ENCODE measurements at places on chromosomes 11 and 22.

DNA sequence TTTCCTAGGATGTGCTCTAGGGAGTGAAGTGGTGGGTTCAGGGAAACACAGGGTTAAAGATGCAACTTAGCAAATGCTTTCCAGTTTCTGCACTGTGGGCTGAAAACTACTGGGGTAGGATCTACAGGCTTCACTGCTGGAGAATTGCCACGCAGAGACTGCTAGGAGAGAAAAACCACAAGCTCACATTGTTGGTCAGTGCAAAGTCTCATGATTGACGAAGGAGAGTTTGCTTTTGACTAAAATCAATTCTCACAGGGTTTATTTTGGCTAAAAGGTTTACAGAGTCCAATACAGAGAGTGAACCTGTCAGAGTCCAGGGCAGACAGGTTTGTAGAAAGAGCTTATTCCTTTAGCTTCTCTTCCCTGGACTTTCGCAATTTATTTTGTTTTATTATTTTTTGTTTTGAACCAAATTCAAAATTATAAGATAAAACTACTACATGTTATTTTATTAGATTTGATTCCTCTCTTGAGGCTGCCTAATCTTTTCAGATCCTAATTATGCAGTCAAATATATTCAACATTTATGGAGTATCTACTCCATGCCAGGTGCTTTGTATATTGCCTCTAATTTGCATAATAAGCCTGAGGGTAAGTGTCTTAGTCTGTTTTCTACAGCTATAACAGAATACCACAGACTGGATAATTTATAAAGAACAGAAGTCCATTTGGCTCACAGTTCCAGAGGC is 64.7 kb downstream of the MTNR1B start:
- DNase-seq = no peak

- no peak for DNase-seq
Observed at GRCh38 chr11:86171627-86172026, 72.9 kb upstream of the EED start.

GRCh38 chr11:3747704-3748103 is 49.6 kb downstream of the NUP98 start:
- no peak for DNase-seq

DNA sequence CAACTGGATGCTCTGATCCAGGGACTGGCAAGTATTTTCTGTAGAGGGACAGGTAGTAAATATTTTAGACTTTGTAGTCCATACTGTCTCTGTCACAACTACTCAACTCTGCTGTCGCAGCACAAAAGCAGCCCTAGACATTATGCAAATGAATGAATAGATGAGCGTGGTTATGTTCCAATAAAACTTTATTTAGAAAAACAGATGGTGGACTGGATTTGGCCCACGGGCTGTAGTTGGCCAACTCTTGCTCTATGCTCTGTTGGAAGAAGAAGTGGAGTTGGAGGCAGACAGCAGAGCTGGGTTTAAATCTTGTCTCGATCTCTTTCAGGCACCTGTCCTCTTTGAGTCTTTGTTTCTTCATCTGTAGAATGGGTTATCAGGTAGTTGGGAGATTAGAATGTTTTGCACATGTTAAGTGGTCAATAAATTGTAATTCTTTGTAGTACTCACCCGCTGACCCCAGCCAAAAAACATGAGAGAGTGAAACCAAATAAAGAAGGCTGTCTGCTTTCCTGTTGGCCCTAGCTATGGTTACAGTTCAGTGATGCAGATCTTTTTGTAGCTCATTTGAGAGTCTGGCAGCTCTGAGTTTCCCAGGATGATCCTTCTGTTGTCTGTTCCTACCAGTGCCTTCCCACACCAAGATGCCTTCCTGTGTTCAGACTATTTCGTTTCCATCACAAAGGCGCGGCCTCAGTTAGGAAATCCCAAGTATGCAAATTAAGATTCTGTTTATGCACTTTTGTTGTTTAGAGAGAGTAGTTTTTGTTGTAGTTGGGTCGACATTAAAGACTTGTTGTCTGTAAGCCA is 198.1 kb upstream of the SEZ6L start:
- DNase-seq = no peak

DNA sequence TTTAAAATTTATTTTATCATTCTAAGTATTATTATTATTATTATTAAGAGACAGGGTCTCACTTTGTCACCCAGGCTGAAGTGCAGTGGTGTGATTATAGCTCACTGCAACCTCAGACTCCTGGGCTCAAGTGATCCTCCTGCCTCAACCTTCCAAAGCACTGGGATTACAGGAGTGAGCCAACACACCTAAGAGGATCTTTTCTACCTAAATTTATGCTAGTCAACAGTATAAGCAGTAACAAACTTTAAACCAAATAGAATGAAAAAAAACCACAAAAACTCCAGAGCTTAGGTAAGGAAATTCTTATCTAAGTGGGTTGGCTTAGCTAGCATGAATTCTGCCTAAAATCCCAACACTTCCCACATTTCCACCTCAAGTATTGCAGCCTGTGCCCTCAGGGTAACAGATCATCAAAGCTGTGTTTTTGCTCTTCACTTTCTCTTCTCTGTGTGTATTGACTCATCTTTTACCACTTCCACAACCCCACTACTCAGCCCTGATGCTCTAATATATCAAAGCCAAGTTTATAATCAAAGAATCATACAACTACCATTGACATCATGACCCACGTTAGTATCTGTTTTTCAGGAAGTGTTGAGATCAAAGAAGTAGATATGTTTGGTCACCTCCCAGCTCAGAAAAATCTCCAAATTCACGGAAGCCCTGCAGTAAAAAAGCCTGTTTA is 93.7 kb upstream of the SPON1 start:
- DNase-seq = peak; percentile 14

DNA sequence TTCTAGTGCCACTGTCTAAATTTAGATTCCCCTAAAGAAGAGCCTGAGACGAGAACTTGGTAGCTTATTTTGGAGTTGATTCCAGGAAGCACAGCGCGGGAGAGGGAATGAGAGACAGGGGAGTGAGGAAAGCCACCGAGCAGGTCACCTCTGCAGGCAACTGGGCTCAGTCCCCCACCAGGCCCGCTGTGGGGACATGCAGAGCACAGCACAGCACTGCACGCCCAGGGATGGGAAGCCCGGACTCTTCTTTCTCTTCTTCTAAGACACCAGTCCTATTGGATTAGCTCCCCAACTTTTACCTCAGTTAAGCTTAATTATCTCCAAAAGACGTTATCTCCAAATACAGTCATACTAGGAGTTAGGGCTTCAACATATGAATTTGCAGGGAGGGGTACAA is 28.7 kb downstream of the RBX1 start:
- no peak for DNase-seq

DNA sequence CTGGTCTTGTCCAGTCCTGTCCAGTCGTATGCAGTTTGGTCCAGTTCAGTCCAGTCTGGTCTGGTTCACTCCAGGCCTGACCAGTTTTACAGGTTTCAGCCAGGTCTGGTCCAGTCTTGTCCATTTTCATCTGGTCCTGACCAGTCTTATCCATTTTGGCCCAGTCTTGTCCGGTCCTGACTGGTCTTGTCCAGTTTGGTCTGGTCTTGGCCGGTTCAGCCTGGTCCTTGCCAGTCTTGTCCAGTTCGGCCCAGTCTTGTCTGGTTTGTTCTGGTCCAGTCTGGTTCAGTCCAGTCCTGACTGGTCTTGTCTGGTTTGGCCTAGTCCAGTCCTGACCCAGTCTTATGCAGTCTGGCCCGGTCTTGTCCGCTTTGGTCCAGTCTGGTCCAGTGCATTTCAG is 380.2 kb downstream of the OR4C45 start:
- no peak for DNase-seq

GRCh38 chr22:41517172-41518047 is 26.9 kb downstream of the POLR3H start:
- DNase-seq = peak; percentile 32

DNA sequence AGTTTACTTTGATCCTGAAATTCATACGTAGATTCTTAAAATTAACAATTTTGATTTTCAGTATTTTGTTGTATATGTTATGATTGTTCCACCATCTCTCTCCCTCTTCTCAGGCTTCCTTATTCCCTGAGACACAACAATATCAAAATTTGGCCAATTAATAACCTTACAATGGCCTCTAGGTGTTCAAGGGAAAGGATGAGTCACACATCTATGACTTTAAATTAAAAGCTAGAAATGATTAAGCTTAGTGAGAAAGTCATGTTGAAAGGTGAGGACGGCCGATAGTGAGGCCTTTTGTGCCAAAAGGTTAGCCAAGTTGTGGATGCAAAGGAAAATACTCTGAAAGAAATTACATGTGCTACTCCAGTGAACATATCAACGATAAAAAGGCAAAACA is 5.5 kb upstream of the OR52J3 start:
- no peak for DNase-seq

DNA sequence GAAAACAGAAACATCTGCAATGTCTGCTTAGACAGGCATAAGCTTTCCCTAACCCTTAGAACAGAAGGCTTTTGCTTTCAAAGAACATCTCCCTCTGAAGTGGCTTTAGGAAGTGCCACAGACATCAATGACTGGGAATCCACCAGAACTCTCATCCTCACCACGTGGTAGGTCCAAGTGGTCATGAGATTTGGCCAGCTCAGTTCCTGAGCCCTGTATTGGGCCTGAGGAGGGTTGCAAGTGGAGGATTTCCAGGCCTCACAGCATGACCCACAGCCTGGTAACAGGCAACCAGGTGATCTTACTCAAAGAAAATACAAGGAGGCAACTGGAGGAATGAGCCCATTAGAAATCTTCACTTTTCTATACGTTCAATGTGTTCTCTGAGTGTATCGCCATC is 1.6 kb downstream of the CASP1 start:
- no peak for DNase-seq

DNA sequence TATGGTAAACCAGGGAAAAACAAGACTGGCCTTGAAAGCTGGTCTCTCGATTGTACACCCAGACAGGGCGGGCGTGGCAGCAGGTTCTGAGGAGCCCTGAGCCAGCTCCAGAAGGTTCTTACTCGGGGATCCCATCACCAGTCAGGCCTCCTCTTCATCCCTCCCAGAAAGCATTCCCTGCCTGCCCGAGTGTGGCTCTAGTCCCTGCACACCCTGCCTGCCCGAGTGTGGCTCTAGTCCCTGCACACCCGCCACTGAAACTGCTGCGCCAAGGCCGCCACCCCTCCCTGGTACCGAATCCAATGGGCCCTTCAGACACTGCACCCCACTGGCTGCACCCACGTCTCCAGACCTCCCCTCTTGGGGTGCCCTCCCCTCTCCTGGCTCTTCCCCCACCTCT is 30.1 kb downstream of the KIAA0930 start:
- no peak for DNase-seq

DNA sequence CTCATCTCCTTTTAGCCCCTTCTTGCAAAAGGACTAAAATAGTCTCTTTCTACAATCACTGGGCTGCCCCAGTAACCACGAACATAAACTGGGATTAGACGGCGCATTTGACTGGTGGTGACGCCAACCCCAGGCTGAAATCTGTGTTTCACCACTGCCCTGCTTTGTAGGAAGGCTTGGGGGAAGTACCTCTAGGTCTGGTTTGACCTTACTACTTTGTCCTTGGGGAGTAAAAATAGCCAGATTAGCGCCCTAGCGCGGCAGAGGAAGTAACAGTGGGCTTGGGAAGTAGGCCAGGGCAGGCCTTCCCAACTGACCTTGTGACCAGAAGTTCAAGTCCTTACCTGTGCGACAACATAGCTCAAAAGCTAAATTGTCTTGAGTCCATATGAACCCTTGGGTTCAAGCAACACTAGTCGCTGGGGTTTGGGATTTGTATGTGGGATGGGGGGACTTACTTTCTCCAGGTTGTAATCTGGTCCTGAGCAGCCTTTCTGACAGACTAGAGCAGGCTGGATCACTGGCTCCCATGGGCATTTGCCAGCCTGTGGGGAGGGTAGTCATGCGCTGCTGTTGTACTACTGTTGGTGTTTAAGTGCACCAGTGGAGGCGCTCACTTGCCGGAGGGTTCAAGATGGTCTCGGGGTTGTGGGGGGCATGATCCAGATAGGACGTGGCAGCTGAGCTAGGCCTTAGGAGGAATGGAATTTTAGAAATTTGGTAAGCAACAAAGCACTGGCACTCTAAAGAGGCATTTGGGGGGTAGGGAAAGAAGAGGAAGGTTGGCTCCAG is 953 bp upstream of the PACS1 start:
- DNase-seq = no peak
